ENCODE measurements at places on chromosomes 7 and 10.

- no peak for DNase-seq
These were observed 165.0 kb downstream of the RGS10 start for GRCh38 chr10:119377451-119377957.

GRCh38 chr7:86155623-86156022 lies 488.1 kb upstream of the GRM3 start:
- no peak for DNase-seq

- DNase-seq, result no peak
These were observed 775 bp downstream of the STARD3NL start for GRCh38 chr7:38178695-38179344.

DNA sequence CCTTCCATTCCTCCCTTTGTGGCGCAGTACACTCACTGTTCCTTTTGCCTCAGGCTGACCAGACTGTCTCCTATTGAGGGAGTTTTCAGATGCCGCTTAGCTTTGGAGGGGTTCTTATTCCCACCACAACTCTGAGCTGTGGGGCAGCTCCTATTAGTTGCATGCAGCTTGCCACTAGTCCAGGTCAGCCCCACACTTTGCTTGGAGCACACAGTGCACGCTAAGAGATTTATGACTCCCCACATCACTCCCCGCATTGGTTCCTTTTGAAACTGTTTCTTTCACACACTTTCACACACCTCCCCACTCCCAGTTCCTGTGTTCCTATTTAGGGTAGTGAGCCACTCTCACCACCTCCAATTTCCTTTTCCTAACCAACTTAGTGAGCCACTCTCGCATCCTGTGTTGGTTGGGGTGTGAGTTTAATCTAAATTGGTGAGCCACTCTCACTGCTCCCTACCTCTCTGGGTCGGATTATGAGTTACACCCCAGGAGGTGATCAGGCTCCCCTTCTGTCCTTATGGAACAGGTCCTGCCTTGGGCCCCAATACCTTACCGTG lies 10.4 kb upstream of the ZNF485 start:
- DNase-seq, result no peak

- DNase-seq, result no peak
These were observed 75.7 kb downstream of the PTPRE start for GRCh38 chr10:127982601-127983000.

GRCh38 chr7:129348023-129348740 lies 86.0 kb upstream of the STRIP2 start:
- DNase-seq, result no peak

GRCh38 chr10:117536866-117537435 lies 5.6 kb upstream of the EMX2 start:
- DNase-seq, result no peak

- no peak for DNase-seq
These were observed 3.6 kb upstream of the HTR5A start for GRCh38 chr7:155066417-155066950.

GRCh38 chr7:4190010-4190981 lies 491.8 kb upstream of the FOXK1 start:
- no peak for DNase-seq

All from CMK (cell line).